ENCODE measurements at places on chromosomes 6 and 20. TPM values are rescaled to one million over a fixed set of nuclear protein-coding genes. Genes with fewer than 3 reads are reported as not detected.
A peak's percentile ranks its signal among the peaks of the same experiment; 100 is the strongest.

GRCh38 chr20:14235355-14235754, 102.1 kb downstream of the FLRT3 start:
- peak; percentile 60 for DNase-seq

TRIM31 gene
- not detected for total RNA-seq

ZSCAN23 gene
- total RNA-seq = 4.7 TPM

CCR6 gene
- not detected for total RNA-seq

GRCh38 chr20:34843421-34843820, 18.0 kb upstream of the NCOA6 start:
- no peak for DNase-seq

- no peak for DNase-seq
Observed at GRCh38 chr6:159086033-159086618, 41.3 kb upstream of the TAGAP start.

DNA sequence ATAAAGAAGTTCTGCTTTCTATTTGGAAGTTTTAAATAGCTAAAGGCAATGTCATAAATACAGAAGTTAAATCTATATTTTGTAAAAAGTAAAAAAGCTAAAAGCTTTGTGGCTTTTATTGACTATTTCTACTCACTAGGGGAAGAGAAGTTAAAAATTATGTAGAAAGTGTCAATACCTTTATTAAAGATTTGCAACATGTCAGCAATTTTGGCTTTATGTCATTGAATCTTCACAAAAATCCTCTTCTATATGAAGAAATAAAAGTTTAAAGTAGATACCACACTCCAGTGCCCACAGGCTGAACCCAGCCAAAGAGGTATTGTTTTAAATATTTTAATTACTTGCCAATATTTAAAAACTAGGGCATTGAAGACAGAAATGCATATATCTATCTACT, 160.6 kb upstream of the HSF2 start:
- DNase-seq = no peak

- DNase-seq = no peak
Observed at GRCh38 chr20:61419010-61419409, 166.9 kb downstream of the CDH4 start.

ANKRD66 gene
- total RNA-seq = not detected

DNA sequence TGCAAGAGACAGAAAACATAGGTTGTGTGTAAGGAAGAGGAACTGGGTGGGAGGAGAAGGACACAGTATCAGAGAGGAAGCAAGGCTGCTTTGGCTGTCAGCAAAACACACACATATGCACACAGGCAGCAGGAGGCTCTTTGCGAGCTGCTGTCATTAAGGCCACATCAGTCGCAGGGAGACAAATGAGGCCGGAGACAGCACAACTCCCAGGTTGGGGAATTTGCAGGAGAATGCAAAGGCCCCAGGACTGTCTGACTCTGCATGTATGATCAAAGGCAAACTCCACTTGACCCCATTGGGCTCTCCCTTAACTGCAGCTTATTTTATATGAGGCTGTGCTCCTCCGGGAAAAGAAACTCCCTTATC, 35.3 kb downstream of the METTL24 start:
- no peak for DNase-seq

INSM1 gene
- not detected for total RNA-seq

- DNase-seq = no peak
Observed at GRCh38 chr20:57369596-57369995, 18.5 kb downstream of the RAE1 start.

GPR6 gene
- not detected for total RNA-seq

- no peak for DNase-seq
Observed at GRCh38 chr6:17927705-17928104, 59.7 kb downstream of the KIF13A start.

- no peak for DNase-seq
Observed at GRCh38 chr20:32206760-32207625, 550 bp downstream of the PLAGL2 start.

- peak; percentile 27 for DNase-seq
Observed at GRCh38 chr6:20200761-20201630, 11.3 kb downstream of the MBOAT1 start.

DNA sequence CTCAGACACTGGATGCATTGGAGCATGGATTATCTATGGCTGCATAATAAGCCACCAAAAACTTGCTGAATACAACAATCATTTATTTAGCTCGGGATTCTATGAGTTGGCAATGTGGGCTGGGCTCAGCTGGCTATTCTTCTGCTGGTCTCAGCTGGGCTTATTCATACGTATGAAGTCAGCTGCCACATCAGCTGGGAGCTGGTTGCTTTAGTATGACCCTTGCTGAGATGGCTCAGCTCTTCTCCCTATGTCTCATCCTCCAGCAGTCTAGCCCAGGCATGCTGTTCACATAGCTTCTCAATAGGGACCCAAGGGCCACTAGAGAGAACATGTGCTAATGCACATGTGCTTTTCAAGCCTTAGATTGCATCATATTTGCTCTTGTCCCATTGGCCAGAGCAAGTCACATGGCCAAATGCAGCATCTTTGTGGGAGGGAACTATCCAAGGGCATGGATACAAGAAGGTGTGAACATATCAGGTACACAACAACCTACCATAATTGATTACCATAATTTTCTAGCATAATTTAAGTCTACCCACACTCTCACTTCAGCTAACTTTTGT, 444.6 kb downstream of the KIF16B start:
- no peak for DNase-seq

DNA sequence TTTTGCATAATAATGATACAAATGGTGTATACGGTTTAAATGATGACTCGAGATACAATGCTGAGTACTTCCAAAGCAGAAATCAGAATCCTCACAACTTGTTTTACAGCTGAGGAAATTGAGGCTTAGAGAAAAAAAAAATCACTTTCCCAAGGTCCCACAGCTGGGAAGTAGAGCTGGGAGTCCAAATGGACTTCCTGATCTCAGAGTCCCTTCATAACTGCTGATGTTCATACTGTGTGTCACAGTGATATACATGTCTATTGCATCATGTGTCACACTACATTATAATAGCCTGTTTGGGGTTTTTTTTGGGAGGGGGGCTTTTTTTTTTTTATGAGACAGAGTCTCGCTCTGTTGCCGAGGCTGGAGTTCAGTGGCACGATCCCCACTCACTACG, 8.5 kb downstream of the HM13 start:
- DNase-seq = no peak

DNA sequence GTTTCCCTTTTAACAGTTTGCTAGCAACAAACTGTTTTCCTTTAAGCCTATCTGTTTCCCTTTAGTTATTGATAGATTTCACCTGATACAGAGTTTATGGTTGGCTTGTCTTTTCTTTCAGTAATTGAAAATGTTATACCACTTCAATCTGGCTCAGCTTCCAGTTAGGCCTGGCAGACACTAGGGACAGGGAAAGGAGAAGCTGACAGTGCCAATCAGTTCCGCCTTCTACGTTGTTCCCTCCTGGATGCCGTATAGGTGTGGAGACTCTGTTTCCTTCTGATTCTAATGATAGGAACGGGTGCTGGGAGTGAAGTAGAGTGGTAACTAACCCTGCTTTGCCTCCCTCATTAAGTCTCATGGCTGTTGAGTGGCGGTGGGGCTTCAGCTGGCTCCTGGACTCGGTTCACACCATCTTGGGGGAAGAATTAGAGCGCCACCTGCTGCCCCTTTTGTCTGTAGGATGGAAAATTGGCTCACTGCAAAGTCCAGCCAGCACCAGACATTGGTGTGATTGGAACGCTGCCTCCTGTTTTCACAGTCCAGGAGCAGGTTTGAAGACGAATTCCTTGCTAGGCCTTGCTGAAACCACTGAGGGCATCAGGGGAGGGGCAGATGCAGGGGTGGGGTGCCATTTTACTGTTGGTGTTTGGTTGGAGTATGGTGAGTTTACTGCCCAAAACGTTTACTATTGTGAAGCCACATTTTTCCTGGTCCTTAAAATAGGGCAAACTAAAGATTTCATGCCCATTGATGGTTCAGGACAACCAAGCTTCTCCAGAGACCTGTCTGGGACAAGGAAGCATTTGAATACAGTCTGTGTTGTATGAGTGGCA, 1729.5 kb downstream of the GRIK2 start:
- peak; percentile 76 for DNase-seq

- DNase-seq = peak; percentile 47
Observed at GRCh38 chr20:35854713-35855348, 83.0 kb downstream of the PHF20 start.

GRCh38 chr20:2991532-2991931, 51.9 kb upstream of the GNRH2 start:
- no peak for DNase-seq

DNA sequence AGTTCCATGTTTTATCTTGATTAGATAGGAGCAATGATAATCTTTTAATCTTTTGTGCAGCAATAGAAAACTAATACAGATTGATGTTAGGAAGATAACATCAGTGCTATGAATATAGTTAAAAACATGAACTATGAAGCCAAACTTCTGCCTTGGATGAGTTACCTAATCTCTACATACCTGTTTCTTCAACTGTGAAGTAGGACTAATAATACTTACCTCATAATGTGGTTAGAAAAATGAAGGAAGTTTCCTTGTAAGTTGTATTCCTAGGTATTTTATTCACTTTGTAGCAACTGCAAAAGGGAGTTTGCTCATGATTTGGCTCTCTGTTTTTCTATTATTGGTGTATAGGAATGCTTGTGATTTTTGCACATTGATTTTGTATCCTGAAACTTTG, 111.9 kb downstream of the FRK start:
- no peak for DNase-seq

- peak; percentile 64 for DNase-seq
Observed at GRCh38 chr6:66735106-66735890, 1028.3 kb upstream of the EYS start.

GRCh38 chr20:30612344-30612743, 645.1 kb upstream of the DEFB115 start:
- no peak for DNase-seq

BPIFB2 gene
- total RNA-seq = not detected

PREP gene
- 67.6 TPM for total RNA-seq

KIF25 gene
- not detected for total RNA-seq

JPH2 gene
- 11.1 TPM for total RNA-seq

DNA sequence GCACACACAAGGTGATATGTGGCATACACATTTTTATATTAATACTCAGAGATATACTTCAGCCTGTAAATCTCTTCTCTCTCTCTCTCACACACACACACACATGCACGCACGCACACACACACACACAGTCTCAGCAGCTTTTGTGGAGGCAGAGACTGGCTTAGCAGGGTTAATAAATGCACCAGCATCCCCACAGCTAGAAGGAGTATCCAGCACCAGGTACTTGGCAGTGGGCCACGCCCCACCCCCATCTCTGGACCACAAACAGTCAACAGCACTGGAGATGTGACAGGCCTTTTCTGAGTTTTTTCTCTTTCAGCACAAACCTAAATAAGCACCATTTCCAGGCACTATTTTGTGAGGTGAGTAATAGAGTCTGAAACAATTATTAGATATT, 47.3 kb upstream of the LRFN2 start:
- DNase-seq = no peak

DNA sequence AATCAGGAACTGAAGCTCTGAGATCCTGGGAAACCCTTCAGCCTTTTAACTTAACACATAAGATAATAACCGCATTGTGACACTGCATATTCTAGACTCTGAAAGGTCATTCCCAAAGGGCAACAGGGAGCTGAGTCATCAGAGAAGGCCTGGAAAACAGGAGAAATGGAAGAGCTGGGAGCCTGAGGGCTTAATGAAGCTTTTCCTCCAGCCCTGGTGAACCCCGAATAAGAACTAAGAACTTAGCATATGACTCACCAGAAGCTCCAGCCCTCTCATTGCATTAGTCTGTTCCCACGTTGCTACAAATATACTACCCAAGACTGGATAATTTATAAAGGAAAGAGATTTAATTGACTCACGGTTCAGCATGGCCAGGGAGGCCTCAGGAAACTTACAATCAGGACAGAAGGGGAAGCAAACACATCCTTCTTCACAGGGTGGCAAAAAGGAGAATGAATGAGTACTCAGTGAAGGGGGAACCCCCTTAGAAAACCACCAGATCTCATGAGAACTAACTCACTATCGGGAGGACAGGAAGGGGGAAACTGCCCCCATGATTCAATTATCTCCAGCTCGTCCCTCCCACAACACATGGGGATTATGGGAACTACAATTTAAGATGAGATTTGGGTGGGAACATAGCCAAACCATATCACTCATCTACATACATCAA, 648.5 kb downstream of the TFAP2A start:
- DNase-seq = peak; percentile 95

DNA sequence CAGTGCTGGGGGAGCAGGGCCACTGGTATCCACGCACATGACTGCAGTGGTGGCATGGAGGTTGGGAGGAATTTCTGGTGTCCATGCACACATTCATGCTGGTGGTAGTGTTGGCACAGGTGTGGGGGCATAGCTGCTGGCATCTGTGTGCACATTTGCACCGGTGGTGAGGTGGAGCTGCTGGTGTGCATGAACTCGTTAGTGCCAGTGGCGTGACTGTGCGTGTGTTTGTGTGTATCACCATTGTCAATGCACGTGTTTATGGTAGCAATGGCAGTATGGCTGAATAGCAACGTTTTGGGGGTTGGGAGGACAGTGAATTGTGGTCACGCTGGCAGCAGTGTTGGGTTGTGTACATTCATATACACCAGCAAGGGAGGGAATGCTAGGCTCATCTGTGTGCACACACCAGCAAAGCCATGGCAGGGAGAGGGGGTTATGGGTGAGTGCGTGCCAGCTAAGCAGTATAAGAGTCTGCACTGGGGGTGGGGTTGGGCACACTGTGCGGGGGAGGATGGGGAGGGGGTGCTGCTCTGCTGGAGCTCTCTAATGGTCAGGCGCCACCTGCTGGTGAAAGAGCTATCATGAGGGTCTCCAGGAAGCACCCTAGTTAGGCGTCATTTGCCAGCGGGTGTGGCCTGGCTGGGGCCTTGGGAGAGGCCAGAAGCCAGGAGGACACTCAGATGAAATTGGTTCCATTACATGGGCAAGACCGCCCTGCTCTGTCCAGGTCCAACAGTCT, 626.1 kb upstream of the ID4 start:
- peak; percentile 24 for DNase-seq

- no peak for DNase-seq
Observed at GRCh38 chr20:63454731-63455567, 17.5 kb downstream of the KCNQ2 start.

DNA sequence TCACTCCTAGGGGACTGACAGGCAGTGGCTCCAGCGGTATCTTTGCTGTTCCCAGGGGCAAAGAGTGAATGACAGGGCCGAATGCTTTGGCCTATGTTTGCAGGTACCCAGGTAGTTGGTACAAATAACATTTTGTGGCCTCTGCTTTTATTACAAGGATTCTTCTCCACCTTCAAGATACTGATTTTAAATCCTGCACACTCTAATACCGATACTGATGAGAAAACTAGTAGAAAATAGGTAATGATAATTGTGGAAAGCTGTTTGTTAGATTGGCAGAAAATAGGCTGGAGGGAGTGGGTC, 772 bp downstream of the HINT3 start:
- no peak for DNase-seq

DNA sequence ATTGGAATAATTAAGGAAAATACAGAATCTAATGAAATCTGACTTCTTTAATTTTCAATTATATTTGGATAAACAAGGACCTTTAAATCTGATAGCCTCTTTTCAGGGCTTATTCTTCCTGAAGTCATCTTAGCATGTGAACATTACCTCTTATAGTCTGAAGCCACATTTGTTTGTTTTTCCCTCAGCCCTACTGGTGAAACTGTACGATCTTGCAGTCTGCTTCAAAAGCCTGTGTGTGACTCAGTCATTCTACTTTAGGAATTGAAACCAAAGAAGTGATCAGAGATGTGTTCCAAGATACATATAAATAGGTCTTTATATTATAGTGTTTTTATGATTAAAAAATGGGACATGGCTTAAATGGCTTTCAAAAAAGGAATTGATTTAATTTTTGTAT, 67.5 kb downstream of the MACROD2 start:
- DNase-seq = peak; percentile 2

- DNase-seq = peak; percentile 40
Observed at GRCh38 chr6:24902782-24903181, 33.0 kb downstream of the RIPOR2 start.
